ENCODE measurements at places on chromosomes 7 and 10.
A peak's percentile ranks its signal among the peaks of the same experiment; 100 is the strongest.

- H3K4me3 ChIP-seq = no peak overlapping the region
- H3K27me3 ChIP-seq = no peaks in the 10 kb centered on the region
- peak; percentile 70 for DNase-seq
- no peaks in the 10 kb centered on the region for H3K36me3 ChIP-seq
- H3K27ac ChIP-seq = no peak overlapping the region
- H3K4me1 ChIP-seq = peaks cover 17% of the 10 kb centered on the region
These were observed 55.8 kb downstream of the CDHR3 start for GRCh38 chr7:106018566-106019469.

DNA sequence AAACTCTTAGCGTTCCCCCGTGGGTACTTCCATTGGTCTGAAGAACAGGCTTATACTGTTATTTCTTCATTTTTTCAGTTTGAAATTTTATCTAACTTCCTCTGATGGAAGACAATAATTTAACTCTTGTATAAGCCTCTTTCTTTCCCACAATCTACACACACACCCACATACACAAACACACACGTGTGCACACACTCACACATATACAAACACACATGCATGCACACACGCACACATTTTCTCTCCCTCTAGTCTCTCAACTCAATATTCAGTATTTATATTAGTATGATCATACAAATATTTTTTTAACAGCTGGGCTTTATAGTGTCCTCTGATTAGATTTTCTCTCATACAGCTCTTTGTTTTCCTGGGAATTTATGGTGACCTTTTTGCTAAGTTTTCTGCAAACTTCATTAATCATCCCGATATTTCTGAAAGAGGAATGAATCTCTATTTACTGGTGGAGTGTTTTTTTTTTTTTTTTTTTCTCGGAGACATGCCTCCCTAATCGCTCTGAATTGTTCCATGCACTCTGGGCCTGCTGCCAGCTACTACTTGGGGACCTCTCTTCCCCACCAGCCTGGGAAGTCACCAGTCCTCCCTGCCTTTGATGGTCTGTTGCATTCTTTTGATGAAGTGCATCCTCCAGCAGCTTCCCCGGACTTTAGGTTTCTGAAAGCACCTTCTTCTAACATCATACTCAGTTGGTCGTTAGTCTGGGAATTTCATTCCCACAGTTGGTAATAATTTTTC is 75.5 kb downstream of the ZNF777 start:
- no peak overlapping the region for H3K27ac ChIP-seq
- H3K4me1 ChIP-seq = no peaks in the 10 kb centered on the region
- H3K36me3 ChIP-seq = no peaks in the 10 kb centered on the region
- no peak overlapping the region for H3K4me3 ChIP-seq
- H3K27me3 ChIP-seq = no peaks in the 10 kb centered on the region

DNA sequence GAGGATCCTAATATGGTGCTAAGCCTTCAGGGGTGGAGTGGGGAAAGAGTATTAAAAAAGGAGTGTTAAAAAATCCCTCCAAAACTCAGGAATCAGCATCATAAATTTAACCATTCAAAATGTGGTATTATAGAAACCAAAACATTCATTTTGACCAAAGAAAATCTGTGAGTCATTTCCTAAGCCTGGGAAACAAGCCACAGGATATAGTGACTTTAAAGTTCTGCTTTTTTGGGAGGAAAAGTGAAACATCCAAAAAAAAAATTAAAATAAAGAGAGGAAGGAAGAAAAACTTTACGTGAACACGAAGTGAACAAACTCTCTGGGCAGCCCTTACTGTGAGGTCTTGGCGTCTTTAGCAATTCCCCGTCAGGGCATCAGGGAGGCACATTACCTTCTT is 74.0 kb upstream of the GSDME start:
- H3K4me3 ChIP-seq = no peak overlapping the region
- H3K27ac ChIP-seq = no peak overlapping the region
- peaks cover 16% of the 10 kb centered on the region for H3K4me1 ChIP-seq
- no peaks in the 10 kb centered on the region for H3K27me3 ChIP-seq

- no peak overlapping the region for H3K4me3 ChIP-seq
- no peaks in the 10 kb centered on the region for H3K4me1 ChIP-seq
- peaks cover 8% of the 10 kb centered on the region for H3K27me3 ChIP-seq
These were observed 884 bp downstream of the ICA1 start for GRCh38 chr7:8260871-8261694.

GRCh38 chr10:122617476-122618270 is 57.1 kb downstream of the DMBT1 start:
- no peaks in the 10 kb centered on the region for H3K4me1 ChIP-seq
- no peaks in the 10 kb centered on the region for H3K36me3 ChIP-seq
- H3K27me3 ChIP-seq = no peaks in the 10 kb centered on the region
- no peak for DNase-seq

DNA sequence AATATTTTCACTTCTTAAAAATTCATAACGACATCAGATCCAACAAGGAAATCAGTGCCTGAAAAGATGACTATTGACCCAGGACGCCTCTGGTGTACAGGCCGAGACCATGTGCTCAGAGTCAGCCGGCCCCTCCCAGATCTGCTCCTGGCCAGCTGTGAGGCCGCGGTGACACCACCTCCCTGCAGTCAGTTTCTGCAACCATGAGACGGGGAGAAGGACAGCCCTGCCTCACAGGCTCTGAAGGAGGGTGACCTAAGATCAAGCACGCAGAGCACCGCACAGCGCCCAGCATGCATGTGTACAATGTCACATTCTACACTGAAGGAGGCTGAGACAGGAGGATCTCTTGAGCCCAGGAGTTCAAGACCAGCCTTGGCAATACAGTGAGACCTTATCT is 2.6 kb upstream of the GPER1 start:
- H3K4me1 ChIP-seq = peaks cover 31% of the 10 kb centered on the region
- H3K27me3 ChIP-seq = no peaks in the 10 kb centered on the region
- H3K27ac ChIP-seq = no peak overlapping the region

DNA sequence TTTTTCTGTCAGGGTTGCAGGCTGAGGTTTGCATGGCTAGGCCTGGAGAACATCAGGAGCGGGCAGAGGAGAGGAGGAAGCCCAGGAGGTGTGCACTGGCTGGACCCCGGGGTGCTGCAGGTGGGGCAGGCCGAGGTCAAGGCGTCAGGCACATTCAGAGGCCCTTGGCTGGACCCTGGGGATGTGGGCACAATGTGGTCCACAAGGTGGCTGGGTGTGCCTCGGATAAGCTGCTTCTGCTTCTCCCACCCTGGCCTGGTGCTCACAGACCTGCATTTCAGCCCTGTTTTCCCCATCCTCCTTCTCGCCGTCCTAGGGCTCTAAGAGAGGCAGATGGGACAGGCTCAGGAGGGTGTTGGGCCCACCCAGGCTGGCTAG is 108.2 kb downstream of the ADCY1 start:
- no peaks in the 10 kb centered on the region for H3K4me1 ChIP-seq
- H3K27me3 ChIP-seq = peaks cover 12% of the 10 kb centered on the region

GRCh38 chr10:26509307-26509706 is 71.2 kb downstream of the APBB1IP start:
- DNase-seq = no peak
- no peaks in the 10 kb centered on the region for H3K4me1 ChIP-seq
- no peaks in the 10 kb centered on the region for H3K36me3 ChIP-seq
- H3K27ac ChIP-seq = no peak overlapping the region
- H3K27me3 ChIP-seq = no peaks in the 10 kb centered on the region

GRCh38 chr10:11824376-11824775 is 1.2 kb downstream of the PROSER2 start:
- H3K4me1 ChIP-seq = peaks cover 1% of the 10 kb centered on the region
- H3K27me3 ChIP-seq = no peaks in the 10 kb centered on the region
- no peaks in the 10 kb centered on the region for H3K36me3 ChIP-seq
- peak; percentile 30 for DNase-seq
- H3K27ac ChIP-seq = no peak overlapping the region

DNA sequence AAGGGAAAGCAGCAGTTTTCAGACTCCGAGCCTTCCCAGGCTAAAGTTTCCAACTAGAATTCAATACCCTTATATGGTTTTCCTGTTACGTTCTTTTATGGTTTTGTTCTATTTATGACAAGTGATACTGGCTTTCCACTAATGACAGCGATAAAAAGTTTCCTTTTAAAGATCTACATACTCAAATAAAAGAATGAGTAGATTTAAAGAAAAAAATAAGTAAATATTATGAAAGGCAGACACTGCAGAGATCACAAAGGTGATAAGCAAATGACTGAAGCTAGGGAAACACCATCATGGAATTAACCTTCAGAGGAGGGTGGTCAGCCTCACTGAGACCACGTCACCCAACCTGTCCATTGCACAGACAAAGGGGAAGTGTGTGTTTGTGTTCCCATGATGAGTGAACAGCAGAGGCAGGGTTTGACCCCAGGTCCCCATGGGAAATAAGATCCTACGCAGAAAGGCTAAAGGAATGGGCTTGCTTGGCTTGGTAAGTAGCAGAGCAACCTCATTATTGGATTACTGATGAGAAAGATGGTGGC is 4.0 kb downstream of the VSIR start:
- peak overlapping the region; percentile 66 for H3K27ac ChIP-seq
- peaks cover 68% of the 10 kb centered on the region for H3K4me1 ChIP-seq
- no peaks in the 10 kb centered on the region for H3K27me3 ChIP-seq
- H3K36me3 ChIP-seq = no peaks in the 10 kb centered on the region
- H3K4me3 ChIP-seq = no peak overlapping the region
- DNase-seq = peak; percentile 31

DNA sequence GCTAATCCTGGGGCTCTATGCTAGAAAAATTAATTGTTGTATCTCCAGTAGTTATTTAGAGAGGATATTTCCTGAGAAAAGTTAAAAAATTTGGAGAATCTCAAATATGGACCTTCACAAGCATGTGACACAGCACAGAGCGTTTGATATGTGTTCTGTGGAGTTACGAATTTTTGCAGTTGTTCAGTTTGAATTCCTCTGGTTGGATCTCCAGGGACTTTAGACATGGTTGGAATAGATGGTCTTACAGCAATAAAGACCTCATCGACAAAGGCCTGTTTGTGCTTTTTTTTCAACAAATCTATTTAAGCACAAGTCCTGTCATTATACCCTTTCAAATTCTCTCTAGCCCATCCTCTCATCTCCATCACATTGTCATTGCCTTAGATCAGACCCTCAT is 138.0 kb downstream of the TES start:
- no peak for DNase-seq
- H3K27me3 ChIP-seq = no peaks in the 10 kb centered on the region
- H3K27ac ChIP-seq = no peak overlapping the region
- no peaks in the 10 kb centered on the region for H3K4me1 ChIP-seq
- H3K36me3 ChIP-seq = no peaks in the 10 kb centered on the region

DNA sequence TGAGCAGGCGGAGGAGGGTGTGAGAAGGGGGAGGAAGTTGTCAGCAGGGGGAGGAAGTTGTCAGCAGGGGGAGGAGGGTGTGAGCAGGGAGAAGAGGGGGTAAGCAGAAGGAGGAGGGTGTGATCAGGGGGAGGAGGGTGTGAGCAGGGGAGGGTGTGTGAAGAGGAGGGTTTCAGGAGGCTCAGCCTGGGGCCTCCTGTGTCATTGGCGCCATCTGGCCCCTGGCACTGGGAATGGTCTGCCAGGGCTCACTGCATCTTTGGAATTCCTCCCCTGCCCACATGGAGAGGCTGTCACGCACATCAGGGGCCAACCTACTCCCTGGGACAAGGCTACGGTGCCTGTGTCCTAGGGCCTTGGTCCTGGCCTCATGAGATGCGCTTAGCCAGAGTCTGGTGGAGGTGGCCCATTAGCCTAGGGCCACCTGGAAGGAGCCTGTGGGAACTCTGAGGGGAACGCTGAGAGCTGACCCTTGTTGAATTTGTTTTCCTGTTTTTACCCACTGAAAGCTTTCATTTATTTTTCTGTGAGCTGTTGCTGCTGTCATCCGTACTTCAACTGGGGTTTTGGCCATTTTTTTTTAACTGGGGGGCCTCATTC is 18.0 kb downstream of the CAMK2B start:
- H3K27ac ChIP-seq = no peak overlapping the region
- peaks cover 16% of the 10 kb centered on the region for H3K27me3 ChIP-seq
- no peak overlapping the region for H3K4me3 ChIP-seq
- H3K36me3 ChIP-seq = no peaks in the 10 kb centered on the region

- H3K27ac ChIP-seq = no peak overlapping the region
- H3K27me3 ChIP-seq = no peaks in the 10 kb centered on the region
- H3K4me1 ChIP-seq = no peaks in the 10 kb centered on the region
- H3K4me3 ChIP-seq = no peak overlapping the region
- peak; percentile 12 for DNase-seq
These were observed 305.8 kb downstream of the PLXNA4 start for GRCh38 chr7:132270517-132270916.

DNA sequence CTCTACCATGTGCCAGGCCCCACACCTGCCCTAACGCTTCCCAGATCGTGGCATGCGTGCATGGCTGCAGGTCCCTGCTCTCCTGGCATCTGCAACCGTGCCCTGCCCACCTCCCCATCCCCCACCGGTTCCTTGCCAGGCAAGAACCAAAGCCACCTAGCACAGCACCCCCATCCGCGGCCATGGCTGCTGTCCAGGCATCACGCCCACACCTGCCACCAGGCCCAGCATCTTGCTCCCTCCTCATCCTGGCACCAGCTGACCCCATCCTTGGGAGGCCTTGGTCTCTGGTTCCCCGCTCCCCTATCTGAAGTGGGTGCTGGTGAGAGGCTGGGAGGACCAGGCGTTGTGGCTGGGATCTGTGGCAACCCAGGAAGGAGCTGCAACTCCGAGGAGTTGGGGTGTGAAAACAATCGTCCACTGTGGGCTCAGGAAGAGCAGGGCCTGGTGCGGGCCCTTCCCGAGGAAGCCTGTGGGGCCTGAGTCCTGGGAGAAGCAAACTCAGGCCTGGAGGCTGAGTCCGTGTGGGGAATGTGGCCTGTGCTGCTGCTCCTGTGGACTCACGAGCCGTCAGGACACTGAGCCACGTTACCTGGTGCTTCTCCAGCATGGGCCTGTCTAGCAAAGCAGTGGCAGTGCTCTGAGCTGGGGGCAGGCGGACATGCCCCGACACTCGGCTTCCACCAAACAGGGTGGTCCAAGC is 417.1 kb downstream of the DNAJB6 start:
- no peak for DNase-seq
- no peak overlapping the region for H3K4me3 ChIP-seq
- H3K36me3 ChIP-seq = no peaks in the 10 kb centered on the region
- no peaks in the 10 kb centered on the region for H3K4me1 ChIP-seq
- no peak overlapping the region for H3K27ac ChIP-seq

- no peak overlapping the region for H3K27ac ChIP-seq
- DNase-seq = no peak
- H3K36me3 ChIP-seq = no peaks in the 10 kb centered on the region
- H3K4me1 ChIP-seq = no peaks in the 10 kb centered on the region
These were observed 106.2 kb upstream of the GPR141 start for GRCh38 chr7:37577412-37577811.

DNA sequence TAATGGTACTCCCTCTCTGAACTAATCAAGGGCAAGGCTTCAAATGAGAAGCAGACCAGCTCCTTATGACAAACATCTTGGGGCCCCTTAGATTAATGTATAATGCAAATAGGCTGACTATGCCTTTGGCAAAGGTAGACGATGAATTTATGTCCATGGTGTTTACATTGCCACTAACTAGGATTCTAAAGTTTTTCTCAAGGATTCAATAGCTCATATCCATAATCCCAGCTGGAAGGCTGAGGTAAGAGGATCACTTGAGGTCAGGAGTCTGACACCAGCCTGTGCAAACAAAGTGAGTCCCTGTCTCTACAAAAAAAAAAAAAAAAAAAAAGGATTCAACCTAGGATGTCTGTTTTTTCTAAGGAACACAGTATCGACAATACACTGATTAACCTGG is 96.5 kb downstream of the ORC5 start:
- no peak overlapping the region for H3K27ac ChIP-seq
- H3K4me3 ChIP-seq = no peak overlapping the region
- no peaks in the 10 kb centered on the region for H3K4me1 ChIP-seq

- no peaks in the 10 kb centered on the region for H3K4me1 ChIP-seq
- DNase-seq = no peak
- H3K27ac ChIP-seq = no peak overlapping the region
- no peak overlapping the region for H3K4me3 ChIP-seq
These were observed 1.4 kb downstream of the CLEC5A start for GRCh38 chr7:141945356-141945755.

Data from IMR-90 (cell line).